ENCODE measurements at places on chromosomes 7 and 10.

GRCh38 chr7:152523916-152524315 lies 88.1 kb upstream of the KMT2C start:
- DNase-seq: no peak

- no peak for DNase-seq
Observed at GRCh38 chr7:100215895-100216294, 3.9 kb upstream of the PVRIG start.

DNA sequence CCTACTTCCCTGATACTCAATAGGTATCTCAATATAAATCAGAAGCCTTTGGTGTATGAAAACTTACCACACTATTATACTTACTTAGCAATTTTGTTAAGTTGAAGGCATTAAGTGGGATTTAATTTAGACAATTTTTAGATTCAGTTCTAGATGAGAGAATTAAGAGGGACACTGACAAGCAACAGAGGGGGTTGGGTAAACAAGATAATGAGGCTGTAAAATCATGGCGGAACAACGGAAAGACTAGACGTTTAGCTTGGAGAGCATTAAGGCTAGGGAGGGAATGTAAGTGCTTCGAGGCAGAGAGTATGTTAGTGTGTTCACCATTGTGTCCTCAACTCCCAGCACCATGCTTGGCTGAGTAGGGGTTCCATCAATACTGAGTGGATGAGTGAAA lies 71.3 kb downstream of the DENND11 start:
- DNase-seq: no peak

DNA sequence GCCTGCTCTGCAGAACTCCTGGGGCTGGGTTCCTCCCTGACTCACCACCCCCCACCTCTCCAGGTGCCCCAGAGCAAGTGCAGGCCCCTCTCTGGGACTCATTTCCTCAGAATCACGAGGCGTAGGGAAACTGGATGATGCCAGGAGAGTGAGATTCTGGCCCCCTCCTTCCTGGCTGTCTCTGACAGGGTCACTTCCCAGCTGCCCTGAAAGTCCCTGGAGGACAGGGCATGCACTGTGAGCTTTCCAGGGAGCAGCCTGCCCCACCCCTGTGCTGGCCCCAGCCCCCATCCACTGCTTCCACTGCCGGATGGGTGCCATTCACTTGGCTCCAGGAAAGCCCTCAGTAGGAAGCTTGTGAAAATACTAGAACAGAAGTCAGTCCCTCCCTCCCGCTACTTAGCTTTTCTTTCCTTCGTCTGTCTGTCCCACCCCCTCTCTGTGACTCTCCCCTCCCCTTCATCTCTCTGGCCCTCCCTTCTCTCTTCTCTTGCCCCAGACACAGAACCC lies 10.4 kb downstream of the TACR2 start:
- no peak for DNase-seq

DNA sequence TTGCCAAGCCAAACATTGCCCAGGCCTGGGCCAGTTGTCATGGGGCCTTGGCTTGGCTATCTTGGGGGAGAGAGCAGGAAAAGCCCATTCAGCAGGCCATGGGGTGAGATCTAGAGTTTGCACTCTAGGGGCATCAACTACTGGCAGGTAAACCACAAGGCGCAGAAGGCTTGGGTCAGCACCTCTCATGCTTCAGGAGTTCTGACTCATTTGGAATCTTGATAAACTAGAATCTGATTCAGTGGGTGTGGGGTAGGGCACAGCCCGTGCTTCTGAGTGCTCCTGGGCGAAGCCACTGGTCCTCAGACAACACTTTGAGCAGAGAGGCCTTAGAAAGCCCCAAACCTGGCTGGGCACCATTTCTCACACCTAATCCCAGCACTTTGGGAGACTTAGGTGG lies 81.1 kb downstream of the RGS10 start:
- DNase-seq: no peak

- DNase-seq: no peak
Observed at GRCh38 chr7:121411597-121411979, 15.5 kb upstream of the FAM3C start.

Data from mucosa of gallbladder (tissue), 1 donor.